Fibroblast of gingiva (primary cell): ENCODE measurements at places on chromosomes 11 and 22.

DNA sequence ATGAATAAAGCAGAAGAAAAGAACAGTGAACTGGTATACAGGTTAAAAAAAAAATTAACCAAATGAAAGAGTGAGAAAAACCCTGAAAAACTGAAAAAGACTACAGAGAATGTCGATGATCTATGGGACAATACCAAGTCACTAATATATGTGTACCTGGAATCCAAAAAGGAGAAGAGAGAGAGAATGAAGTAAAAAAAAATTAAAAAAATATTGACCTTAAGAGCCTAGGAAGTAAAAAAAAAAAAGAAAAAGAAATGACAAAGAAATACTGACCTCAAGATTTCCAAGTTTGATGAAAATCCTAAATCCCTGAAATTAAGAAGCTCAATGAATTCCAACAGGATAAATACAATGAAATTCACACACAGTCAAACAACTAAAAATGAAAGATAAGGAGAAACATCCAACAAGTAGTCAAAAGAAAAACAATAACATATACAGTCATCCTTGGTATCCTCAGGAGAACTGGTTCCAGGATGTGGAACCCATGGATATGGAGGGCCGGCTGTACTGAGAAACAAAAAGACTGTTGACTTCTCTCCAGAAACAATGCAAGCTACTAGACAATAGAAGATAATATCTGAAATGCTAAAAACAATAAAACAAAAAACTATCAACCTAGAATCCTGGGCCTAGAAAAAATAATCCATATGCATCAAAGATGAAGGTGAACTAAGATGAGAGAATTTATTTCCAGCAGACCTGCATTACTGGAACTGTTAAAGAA is 33.5 kb upstream of the SERPIND1 start:
- no peak for DNase-seq

DNA sequence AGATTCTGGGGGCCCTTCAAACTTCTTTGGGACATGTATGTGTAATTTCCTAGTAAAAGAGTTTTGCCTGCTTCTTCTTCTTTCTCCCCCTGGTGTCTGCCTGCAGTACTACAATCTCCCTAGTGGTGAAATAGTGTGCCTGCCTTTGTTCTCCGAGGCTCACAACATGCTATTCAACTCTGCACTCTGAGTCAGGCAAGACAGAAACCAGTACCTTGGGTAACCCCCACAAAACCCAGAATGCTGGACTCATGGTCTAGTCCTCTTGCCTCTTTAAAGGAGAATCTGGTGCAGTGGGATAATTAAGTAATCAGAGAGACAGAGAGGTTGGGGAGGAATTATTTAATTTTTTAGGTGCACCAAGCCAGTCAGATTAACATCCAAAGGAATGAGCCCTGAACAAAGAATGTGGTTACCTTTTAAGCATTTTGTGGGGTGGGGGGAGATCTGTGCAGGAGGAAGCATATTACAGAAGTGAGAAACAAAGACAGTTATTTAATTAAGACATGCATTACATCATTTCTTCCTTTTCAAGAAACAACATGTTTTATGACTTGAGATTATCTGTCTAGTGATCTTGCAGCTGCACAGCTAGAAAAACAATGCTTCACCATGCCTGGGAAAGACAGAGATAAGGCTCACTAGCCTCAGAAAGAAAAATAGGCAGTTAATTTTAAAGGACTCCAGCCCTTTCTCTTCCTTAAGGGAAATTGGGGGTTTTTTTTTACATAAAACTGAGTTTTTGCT is 11.0 kb upstream of the MS4A6A start:
- no peak for DNase-seq

DNA sequence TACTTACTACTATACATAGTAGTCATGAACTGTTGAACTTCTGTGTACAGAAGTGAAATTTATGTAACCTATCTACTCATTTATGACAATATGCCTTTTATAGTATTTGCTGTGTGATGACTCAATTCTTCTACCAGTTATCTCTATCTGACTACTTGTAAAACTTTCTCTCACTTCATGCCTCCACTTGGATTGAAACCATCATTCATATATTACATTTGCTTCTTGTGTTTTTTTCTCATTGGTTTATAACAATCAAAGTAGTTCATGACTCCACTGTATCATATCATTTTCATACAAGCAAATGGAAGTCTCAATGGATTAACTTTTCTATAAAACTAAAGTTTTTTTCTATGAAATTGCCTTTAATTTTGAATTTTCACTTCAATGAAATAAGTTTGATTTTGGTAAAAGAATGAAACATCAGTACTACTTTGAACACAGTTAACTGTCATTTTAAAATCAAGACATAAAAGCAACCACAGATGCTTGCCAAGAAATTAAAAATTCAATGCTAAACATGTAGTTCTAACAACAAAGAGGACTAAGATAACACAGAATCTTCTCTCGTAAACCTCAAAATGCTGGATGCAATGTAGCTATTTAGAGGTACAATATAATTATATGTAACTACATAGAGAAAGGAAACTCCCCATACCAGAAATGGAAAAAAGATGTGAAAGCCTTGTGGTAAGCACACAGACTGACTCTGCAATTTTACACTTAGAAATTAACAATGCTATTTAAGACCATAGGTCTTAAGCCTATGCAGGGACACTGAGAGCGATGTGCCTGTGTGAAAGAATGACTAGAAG is 27.6 kb upstream of the EXPH5 start:
- no peak for DNase-seq

GRCh38 chr11:74434528-74434927 is 32.8 kb downstream of the KCNE3 start:
- DNase-seq: no peak

- DNase-seq: no peak
Measured at GRCh38 chr11:36141956-36142355, 147.3 kb downstream of the COMMD9 start.

DNA sequence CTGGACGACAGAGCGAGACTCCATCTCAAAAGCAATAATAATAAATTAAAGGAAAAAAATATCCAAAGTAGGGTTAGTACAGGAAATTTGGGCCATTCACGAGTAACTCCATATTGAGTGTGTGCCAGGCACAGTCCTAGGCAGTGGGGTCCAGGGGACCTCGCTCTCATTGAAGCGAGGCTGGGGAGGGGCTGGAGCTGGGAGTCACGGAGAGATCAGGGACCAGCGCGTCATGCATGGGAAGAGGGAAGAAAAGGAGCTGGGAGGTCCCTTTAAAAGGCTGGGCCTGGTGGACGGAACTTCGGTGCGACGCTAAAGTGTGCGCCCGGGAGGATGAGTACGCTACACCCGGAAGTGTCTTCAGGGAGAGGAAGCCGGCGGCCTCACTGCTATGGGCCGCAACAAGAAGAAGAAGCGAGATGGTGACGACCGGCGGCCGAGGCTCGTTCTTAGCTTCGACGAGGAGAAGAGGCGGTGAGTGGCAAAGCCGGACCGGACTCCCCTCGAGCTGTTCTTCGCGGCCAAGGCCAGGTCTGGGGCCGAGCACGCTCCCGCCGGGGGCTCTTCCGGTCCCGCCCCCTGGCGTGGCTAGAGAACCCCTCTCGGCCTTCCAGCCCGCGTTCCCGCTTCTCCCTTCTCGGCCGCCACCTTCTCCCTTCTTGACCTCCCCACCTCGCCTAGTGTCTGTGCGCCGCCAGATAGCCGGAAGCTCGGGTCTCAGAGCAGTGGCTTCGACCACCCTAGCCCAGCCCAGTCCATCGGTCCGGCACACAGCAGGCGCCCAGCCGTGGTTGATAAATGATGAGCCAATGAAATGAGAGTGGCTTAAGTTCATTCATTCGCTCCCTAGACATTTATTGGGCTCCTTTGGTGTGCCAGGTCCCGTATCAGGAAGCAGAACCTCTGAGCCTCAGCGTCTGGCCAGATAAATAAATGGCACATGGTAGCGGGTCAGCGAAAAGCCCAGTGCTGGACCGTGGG is at the start of gene NOL12:
NOL12 (plus strand) TSS at position 342 of the 981 bp plus-strand sequence; CDS start at position 392, 50 bp downstream.
- DNase-seq: peak; percentile 86

- no peak for DNase-seq
Measured at GRCh38 chr11:125335106-125335505, 161.0 kb downstream of the FEZ1 start.

- no peak for DNase-seq
Measured at GRCh38 chr11:62574363-62575071, 826 bp upstream of the EEF1G start.

DNA sequence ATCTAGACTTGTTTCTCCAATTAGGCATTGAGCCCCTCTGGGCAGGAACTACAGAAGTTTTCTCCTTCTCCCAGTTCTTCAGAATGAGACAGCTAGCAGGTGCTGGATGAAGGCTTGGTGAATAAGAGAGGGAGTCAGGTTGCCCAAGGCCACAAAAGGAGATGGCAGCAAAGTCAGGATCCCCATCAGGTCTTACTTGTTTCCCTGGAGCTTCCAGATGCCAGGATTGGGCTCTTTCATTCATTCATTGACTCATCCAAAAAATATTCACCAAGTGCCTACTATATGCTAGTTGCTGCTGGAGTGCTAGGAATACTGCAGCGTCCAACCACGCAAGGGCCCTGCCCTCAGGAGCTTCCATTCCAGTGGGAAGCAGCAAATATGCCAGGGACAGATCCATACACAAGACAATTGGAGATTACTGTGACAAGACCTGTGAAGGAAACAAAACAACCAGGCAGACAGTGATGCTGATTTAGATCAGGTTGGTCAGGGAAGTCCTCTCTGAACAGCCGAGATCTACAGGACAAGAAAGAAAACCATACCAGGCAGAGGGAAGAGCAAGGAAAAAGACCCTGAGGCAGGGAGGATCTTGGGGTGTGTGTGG is 24.6 kb upstream of the LMO1 start:
- DNase-seq: no peak

- no peak for DNase-seq
Measured at GRCh38 chr11:122772945-122773344, 65.4 kb upstream of the CRTAM start.

DNA sequence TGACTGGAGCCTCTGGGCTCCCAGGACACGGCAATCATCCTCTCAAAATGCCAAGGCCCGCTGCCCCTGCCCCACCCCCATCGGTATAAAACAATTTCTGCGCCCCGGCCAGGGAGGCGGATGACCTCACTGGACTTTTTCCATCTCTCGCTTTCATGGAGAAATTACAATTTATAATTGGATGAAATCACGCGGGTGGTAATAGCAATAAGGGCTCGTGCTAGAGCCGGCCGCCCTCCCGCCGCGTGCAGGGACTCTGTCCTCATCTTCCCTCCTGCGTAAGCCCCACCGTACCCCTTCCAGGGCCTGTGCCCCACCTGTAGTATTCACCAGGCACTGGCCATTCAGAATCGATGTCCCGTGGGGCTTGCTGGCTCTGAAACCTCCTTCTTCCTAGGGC is 64.5 kb downstream of the MACROD1 start:
- DNase-seq: no peak

- no peak for DNase-seq
Measured at GRCh38 chr11:72098741-72099140, 4.4 kb downstream of the LAMTOR1 start.

DNA sequence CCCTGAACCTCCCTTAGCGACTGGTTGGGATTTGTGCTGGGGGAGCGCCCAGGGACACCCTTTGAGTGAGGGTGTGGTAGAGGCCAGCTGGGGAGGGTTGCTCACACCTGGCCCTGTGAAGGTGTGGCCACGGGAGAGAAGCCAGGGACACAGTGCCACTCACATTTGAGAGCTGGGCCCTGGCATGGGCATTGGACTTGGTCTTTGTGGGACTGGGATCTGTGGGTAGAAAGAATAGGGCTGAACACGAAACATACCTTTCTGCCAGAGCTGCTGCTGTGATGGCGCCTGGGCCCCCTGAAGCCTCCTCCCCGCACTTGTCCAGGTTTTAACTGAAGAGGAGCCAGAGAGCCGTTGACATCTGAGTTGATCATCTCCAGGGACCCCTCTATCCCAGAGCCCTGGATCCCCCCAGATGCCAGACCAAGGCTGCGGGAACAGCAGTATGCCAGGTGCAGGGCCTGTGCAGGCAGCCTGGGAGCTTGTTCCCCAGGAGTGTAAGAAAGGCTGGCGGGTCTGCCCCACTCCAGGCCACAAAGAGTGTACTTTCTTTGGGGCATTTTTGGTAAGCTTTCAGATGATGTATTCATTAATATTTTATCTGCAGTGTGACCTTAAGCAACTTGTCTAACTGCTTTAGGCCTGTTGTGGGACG is 284.1 kb downstream of the TBC1D22A start:
- no peak for DNase-seq

GRCh38 chr11:87281496-87281895 is 243.8 kb downstream of the TMEM135 start:
- peak; percentile 81 for DNase-seq

- no peak for DNase-seq
Measured at GRCh38 chr11:68673306-68673945, 10.9 kb upstream of the GAL start.

- DNase-seq: no peak
Measured at GRCh38 chr22:32896891-32897290, 95.4 kb downstream of the TIMP3 start.

- no peak for DNase-seq
Measured at GRCh38 chr22:43891360-43892182, at the start of gene PNPLA5. PNPLA5 (minus strand) TSS chr22:43892013; CDS start chr22:43891880, 133 bp downstream.

GRCh38 chr11:36306888-36307287 is 10.8 kb downstream of the PRR5L start:
- DNase-seq: peak; percentile 52
